ENCODE measurements at places on chromosomes 7 and 10. TPM values are rescaled to one million over a fixed set of nuclear protein-coding genes. Genes with fewer than 3 reads are reported as not detected.

DNA sequence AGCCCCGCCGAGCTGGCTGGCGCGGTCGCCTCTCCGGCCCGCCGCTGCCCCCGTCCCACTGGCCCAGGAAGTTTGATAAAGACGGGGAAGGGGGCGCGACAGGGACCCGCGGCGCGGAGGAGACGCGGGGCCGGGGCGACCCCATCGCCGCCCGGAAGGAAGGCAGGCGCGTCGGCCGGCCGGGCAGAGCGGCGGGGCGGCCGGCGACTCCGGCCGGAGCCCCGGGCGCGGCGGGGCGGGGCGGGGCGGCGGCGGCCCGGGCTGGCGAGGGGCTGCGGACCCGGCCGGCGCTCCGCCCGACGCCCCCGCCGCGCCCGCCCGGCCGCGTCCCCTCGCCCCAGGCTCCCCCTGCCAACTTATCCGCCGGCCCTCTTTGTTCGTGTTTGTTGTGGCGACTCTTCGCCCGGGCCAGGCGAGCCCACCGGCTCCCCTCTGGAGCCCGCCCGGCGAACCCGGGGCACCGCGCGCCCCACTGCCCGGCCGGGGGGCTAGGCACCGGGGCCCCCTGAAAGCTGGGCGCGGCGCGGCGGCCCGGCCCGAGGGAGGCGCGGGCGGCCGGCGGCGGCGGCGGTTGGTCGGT is 571 bp downstream of the KDM7A start:
- peaks cover 43% of the 10 kb centered on the region for H3K4me1 ChIP-seq
- peak overlapping the region; percentile 96 for H3K4me3 ChIP-seq
- H3K27ac ChIP-seq = peak overlapping the region; percentile 83
- DNase-seq = no peak

DNA sequence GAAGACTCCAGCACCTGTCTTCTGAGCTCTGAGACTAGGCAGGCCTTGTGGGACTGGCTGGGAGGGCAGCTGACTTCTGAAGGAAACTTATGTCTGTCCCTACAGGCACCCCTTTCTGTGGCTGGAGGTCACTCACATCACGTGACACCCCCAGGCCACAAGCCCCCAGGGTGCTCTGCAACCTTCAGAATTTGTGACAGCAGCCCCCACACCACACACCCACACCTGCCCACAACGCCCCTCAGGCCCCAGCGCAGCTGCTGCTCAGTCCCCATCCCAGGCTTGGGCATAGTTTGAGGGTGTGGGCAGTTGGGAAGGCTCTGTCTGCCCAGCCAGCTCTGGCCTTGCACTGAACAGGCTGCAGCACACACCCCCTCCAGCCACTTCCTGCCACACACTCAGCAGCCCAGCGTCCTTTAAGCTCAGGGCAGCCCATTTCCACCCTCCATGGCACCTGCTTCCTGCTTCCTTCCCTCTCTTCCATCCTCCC is 80.0 kb upstream of the UNC5B start:
- no peaks in the 10 kb centered on the region for H3K36me3 ChIP-seq
- no peak overlapping the region for H3K4me3 ChIP-seq
- H3K4me1 ChIP-seq = peaks cover 7% of the 10 kb centered on the region
- peaks cover 3% of the 10 kb centered on the region for H3K27me3 ChIP-seq
- H3K27ac ChIP-seq = no peak overlapping the region

DNA sequence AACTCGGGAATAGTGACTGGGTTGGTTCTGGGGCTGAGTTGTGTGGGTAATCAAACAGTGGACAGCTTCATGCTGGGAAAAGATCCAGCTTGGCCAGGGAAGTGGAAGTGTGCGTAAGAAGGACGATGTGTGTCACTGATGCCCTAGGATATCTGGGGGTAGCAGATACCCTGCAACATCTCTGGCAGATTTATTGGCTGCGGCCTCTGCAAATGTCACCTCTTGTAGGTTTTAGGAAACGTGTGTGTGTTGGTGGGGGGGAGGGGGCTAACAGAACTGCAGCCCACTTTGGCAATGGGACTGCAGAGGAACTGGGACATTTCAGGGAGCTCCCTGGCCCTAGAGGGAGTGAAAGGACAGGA is 965 bp upstream of the AGAP3 start:
- DNase-seq = no peak
- peaks cover 43% of the 10 kb centered on the region for H3K4me1 ChIP-seq
- peak overlapping the region; percentile 77 for H3K4me3 ChIP-seq
- peak overlapping the region; percentile 58 for H3K27ac ChIP-seq
- peaks cover 4% of the 10 kb centered on the region for H3K36me3 ChIP-seq

DNA sequence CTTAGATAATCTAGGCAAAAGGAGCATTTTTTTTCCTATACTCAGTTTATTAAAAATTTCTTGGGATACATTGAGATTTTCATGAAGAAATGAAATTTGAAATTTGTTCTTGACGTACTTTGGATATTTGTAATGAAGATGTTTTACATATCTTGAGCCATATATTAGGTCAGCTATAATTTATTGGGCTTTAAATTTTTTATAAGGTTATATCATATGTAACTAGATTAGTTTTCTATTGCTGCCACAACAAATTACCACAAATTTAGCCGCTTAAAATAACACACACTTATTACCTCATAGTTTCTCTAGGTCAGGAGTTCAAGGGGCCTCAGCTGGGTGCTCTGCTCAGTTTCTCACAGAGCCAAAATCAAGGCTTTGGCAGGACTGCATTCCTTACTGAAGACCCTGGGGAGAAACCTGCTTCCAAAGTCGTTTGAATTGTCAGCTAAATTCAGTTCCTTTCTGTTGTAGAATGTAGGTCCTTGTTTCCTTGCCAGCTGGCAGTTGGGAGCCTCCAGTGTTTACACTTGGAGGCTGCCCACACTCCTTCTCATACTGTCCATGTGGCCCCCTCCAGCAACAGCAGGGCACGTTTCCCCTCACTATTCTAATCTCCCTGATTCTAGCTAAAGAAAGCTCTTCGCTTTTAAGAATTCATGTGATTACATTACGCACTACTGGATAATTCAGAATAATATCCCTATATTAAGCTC is 42.6 kb upstream of the DNAH11 start:
- DNase-seq = no peak
- no peak overlapping the region for H3K4me3 ChIP-seq
- H3K27me3 ChIP-seq = no peaks in the 10 kb centered on the region

DNA sequence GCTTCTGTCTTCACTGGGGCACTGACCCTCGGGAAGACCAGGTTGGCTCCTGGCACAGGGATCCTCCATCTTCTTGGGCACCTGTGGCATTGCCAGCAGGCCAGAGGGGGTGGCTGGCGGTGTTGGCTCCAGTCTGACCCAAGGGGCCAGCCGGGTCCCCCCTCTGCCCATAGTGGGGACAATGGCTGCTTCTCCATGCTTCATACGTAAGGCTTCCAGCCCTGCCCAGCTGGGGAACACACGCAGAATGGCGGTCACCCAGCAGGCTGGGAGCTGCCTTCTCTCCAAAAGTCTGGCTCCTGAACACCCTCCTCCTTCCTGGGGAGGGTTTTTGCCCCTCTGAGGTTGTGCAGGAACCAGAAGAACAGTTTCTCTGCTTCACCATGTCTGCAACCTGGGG is 106.8 kb downstream of the NEURL1 start:
- H3K27me3 ChIP-seq = no peaks in the 10 kb centered on the region
- DNase-seq = no peak
- no peak overlapping the region for H3K4me3 ChIP-seq

- no peak overlapping the region for H3K4me3 ChIP-seq
- peaks cover 8% of the 10 kb centered on the region for H3K27me3 ChIP-seq
- H3K4me1 ChIP-seq = peaks cover 15% of the 10 kb centered on the region
- no peak for DNase-seq
- H3K27ac ChIP-seq = no peak overlapping the region
Measured at GRCh38 chr10:117249493-117250093, 8.7 kb downstream of the SLC18A2 start.

DNA sequence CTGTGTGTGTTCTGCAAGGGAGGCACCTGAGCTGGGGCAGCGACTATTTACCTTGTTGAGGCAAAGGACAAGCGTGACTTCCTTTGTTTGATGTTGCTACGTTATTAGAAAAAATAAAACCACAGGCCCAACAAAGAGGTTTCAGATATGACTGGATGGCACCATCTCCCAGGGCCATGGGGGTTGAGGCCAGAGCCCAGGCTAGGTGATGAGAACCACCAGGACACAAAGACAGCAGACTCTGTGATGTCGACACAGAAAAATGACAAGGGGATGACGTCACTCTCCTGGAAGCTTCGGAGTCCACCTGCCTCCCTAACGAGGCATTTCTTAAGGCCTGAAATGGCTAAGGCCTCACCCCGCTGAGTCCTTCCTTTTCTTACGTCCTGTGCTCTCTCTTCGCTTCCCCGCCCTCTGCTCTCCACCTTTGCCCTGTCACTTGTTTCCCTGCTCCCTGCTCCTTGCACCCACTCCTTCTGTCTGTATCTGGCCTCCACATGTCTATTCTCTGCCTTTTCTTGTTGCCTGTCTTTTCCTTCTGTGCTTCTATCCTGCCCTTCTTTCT is 83.0 kb upstream of the ADRB1 start:
- H3K27ac ChIP-seq = no peak overlapping the region
- peak; percentile 46 for DNase-seq
- peak overlapping the region; percentile 12 for H3K4me3 ChIP-seq
- H3K27me3 ChIP-seq = peaks cover 2% of the 10 kb centered on the region
- peaks cover 48% of the 10 kb centered on the region for H3K4me1 ChIP-seq

- H3K27ac ChIP-seq = peak overlapping the region; percentile 77
- DNase-seq = peak; percentile 16
- H3K4me3 ChIP-seq = no peak overlapping the region
- H3K4me1 ChIP-seq = peaks cover 18% of the 10 kb centered on the region
Measured at GRCh38 chr10:74084955-74085354, 65.7 kb downstream of the AP3M1 start.

GRCh38 chr10:48465860-48466521 is 138.9 kb downstream of the ARHGAP22 start:
- DNase-seq = no peak
- H3K4me1 ChIP-seq = no peaks in the 10 kb centered on the region
- no peaks in the 10 kb centered on the region for H3K27me3 ChIP-seq
- no peaks in the 10 kb centered on the region for H3K36me3 ChIP-seq

- H3K4me1 ChIP-seq = peaks cover 4% of the 10 kb centered on the region
- no peak overlapping the region for H3K4me3 ChIP-seq
- DNase-seq = no peak
- no peak overlapping the region for H3K27ac ChIP-seq
Measured at GRCh38 chr10:77506517-77507200, 130.9 kb downstream of the KCNMA1 start.

GRCh38 chr10:111081595-111081994 is 4.8 kb downstream of the ADRA2A start:
- peaks cover 29% of the 10 kb centered on the region for H3K27me3 ChIP-seq
- H3K4me1 ChIP-seq = peaks cover 6% of the 10 kb centered on the region
- H3K36me3 ChIP-seq = no peaks in the 10 kb centered on the region
- H3K27ac ChIP-seq = no peak overlapping the region
- H3K4me3 ChIP-seq = no peak overlapping the region

Gene VSTM2A
- not detected for total RNA-seq

Gene ZNF485
- total RNA-seq = 6.9 TPM

Gene SPAM1
- total RNA-seq = not detected

Gene FAM25A
- total RNA-seq = not detected

Gene COL13A1
- total RNA-seq = not detected

All from activated CD4-positive, alpha-beta T cell treated with anti-CD3 and anti-CD28 coated beads for 36 hours (primary cell).